ENCODE measurements at places on chromosomes 1 and 21.

DNA sequence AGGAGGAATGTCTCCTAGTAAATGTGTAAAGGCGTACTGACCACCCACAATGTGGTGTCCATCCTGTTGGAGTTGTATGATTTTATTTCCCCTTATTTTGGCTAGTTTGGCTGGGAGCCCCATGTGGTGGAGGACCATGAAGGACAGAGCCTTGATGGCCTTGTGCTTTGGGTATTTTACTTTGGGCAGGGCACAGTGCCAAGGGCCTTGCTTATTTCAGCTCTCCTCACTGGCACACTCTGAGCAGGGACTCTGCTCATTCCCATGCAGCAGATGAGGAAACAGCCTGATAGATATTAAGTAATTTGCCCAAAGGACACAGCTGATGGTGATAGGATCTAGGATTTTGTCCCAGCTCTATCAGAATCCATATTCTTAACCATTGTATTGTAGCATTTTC is 50.2 kb downstream of the SMYD2 start:
- no peak for DNase-seq

DNA sequence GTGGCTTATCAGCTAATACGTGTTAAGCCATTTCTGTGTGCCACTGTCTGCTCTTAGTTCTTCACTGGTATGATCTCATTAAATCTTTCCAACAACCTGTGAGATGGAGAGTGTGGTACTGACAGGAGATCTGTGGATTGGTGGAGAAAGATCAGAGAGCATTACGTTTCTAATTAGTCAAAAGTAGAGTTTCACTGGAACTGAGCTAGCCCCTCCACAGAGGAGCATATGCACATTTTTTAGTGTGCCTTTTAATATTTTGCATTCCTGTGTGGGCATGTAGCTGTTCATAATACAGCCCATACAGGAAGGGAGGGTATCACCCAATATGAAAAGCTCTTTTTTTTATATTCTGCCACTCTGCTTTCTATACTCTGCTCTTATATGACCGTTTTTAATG is 31.6 kb downstream of the UTS2 start:
- DNase-seq, result no peak

DNA sequence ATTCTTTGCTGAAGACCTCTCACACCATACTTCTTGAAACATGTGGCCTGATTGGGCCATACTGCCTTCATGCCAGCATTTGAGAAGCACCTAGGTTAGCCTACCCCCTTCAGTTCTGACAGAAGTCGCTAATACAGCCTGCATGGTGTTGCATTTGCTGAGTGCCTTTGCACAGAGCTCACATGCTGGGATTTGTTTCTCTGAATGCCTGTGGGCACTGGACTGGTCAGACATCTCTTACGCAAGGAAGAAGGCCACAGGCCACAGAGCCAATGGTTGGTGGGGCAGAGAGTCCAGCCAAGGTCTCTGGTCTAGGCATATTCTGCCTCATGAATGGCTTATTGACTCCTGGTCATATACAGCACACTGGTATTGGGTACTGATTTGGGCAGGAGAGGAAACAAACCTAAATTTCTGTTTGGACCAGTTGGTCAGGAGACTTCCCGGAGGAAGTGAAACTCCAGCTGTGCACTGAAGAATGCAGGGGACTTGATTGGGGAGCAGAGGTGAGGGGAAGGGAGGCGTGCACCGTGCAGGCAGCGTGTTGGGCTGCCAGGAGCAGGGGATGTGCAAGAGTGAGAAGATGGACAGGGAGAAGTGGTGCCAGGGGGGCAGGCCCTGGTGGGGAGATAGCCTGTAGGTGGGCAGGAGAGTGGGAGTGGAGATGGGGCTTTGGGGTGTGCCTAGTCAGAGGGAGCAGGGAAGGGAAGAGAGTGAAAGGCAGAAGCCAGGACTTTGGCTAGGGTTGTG is 18.1 kb downstream of the URB2 start:
- no peak for DNase-seq

- DNase-seq, result no peak
These were observed 141.4 kb downstream of the DAB1 start for GRCh38 chr1:57282411-57282810.

DNA sequence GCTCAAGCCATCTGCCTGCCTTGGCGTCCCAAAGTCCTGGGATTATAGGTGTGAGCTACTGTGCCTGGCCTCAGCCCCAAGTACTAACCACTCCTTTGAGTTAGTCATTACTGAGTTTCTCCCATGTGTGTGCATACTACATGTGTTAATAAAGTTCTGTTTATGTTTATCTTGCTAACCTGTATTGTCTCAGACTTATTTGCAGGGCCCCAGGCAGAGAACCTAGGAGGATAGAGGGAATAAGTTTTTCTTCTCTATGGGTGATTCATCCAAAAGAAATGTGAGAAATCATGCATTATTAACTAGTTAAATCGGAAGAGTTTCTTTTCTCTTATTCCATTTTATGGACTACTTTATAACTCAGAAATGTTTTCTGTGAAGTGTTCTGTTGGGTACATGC is 203.9 kb upstream of the CACYBP start:
- DNase-seq, result no peak

DNA sequence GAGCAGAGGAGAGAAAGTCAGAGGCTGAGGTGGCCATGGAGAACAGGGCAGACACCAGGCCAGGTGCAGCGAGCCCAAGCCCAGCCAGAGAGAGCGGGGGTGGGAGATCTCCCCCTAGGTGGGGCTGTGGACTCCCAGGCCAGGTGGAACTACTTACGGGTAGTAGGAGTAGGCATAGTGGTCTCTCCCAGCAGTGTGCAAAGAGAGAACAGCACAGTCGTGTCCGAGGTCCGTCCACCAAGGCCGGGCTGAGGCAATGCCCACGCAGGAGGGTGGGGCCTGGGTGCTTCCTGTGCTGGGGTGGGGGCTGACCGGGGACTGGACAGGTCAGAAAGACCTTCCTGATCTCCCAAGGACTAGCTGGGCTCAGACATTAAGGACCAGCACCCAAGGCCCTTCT is 263.7 kb downstream of the PTPRU start:
- DNase-seq, result no peak

DNA sequence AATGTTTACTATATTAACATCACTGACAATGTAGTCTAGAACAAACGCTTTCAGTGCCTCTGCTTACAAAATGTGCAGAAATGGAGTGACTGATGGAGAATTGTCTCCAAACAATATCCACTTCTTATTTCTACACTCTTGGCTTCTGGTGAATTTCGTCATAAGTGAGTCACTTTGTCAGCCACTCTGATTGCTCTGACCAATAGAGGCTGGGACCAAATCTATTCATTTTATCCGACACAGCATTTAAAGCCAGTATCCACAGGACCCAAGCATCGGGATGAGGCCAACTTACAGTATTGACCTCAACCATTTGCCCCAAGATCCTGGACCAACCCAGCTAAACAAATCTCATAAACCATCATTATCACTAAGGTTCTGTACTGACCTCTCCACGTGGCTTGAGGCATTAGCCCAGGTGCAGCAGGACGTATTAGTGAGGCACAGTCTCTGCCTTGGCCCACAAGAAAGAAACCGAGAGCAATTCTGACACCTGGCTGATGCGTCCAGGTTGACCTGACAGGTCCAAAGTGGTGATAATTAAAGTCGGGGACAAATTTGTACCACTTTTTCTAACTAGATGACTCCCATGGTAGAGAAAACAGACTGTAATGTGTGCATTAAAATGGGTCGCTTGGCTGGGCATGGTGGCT is 53.3 kb upstream of the ERO1B start:
- no peak for DNase-seq

DNA sequence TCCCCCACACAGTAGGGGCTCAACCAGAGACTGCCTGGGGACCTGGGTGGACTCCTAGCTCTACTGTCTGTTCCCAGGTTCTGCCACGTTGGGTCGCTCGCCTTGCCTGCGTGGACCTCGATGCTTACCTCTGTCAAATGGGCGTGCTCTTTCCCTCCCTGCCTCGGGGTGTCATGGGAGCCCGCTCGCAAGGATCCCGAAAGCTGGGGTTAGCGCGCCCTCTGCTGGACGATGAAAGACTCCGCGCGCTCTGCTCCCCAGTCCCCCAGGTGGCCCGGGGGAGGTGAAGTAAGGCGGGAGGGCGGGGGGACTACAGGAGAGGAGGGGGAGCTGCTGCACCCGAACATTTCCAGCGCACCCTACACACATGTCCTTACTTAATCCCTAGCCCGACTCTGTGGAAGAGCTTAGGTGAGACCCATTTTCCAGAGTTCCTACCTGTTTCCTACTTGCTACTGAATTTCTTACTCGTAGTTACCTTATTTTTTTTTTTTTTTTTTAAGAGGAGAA is 2.3 kb upstream of the BSND start:
- DNase-seq, result peak; percentile 70

GRCh38 chr1:29924017-29924431 is 687.7 kb downstream of the PTPRU start:
- no peak for DNase-seq

- no peak for DNase-seq
These were observed 376.4 kb downstream of the PLPP3 start for GRCh38 chr1:56202796-56203492.

DNA sequence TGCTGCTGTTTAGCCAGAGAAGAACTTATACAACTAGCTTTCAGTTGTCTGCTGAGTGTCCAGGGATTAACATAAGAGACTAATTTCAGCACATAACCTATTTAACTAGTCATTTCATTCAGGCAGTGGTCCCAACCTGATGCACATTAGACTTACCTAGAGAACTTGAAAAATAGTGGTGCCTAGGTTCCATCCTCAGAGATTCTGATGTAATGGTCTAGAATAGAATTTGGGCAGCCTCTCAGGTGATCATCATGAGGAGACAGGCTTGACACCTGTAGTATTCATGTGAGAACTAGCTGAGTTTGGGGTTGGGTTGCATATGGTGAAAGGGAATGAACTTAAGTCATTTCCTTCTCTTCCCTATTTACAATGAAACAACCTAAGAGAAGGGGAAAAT is 24.8 kb downstream of the CNST start:
- DNase-seq, result no peak

DNA sequence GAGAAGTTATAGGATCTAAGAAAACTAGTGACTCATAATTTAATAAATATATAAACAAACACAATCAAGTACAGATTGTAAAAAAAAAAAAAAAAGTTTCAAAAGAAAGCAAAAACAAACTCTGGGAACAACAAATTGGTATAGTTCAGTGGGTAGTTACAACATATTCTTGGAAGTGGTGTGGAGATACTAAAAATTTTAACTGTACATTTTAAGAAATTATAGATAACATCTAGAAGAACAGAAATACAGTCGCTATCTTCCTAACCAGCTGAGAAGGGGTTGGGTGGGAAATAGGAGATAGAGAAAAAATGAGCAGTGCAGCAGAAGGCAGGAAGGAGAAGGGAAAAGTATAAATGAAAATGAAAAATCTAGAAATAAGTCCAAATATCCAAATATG is 70.5 kb downstream of the LRRC8C start:
- DNase-seq, result no peak

GRCh38 chr21:33828083-33828482 is 87.5 kb downstream of the ATP5PO start:
- DNase-seq, result no peak

DNA sequence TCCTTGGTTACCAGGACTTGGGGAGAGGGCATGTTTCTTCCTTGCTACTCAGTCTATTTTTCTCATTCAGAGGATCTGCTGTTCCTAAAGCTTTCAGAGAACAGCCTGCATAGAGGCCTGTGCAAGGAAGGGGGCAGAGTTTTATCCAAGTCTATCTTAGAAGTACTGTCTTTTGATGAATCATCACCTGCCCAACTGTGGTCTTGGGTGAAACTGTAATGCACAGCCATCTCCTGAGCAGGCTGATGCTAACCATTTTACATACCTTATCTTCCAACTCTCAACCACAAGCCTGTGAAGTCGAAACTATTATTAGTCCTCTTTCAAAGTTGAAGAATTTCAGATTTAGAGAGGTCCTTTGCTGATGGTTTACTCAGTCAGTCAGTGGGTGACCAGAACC is 368.0 kb downstream of the HHAT start:
- DNase-seq, result no peak

DNA sequence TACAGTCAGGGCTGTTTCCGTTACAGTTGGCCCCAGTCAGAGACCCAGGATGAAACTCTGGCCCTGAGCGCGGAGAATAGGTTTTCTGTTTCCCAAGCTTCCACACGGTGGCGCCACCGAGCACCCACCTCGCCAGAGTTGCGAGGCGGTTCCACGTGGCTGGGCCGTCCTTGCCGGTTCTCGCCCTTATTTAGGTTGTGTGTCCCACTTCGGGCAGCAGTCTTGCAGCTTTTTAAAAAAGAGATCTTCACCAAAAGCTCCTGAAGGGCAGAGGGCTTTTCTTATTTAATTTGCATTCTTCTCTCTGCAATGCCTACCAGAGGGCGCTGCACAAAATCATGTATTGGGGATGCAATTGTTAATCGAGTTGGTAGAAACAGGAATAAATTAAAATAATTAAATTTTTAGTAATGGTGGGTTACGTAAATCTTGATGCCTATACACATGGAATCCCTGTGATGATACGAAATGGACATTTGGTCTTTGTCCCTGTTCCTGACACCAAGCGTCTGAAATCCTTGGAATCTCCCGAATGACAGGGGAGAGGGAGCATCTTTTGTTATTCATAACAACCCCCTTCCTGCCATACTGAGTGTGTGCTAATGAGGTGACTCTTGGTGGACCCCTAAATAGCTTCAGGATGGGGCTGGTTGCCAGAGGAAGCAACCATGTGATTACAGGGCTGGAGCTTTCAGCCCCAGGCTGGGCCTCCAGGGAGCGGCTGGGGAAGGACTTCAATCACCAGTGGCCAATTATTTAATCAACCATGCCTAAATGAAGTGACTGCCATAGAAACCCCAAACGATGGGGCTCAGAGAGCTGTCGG is 5.6 kb upstream of the S100A7 start:
- DNase-seq, result peak; percentile 70

DNA sequence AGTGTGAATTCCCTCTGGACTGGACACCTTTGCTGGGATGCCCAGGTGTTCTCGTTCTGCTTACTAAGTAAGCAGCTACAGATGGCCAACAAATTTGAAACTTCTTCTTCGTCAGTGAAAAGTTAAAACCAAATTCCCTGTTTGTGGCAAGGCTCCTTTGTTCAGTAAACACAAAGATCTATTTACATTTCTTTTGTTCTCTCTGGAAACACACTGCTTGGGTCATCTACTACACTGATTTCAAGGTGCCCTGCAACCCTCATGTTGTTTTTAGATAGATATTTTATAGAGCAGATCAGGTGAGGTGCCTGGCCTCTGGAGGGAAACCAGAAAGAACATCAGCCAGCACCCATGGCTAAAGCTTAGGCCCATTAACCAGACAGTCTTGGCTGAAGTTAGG is 157.2 kb upstream of the UBE2U start:
- no peak for DNase-seq

GRCh38 chr1:221778125-221778524 is 36.2 kb upstream of the DUSP10 start:
- no peak for DNase-seq
